ENCODE measurements at places on chromosomes 7 and 10. TPM values are rescaled to one million over a fixed set of nuclear protein-coding genes. Genes with fewer than 3 reads are reported as not detected.
A peak's percentile ranks its signal among the peaks of the same experiment; 100 is the strongest.

DNA sequence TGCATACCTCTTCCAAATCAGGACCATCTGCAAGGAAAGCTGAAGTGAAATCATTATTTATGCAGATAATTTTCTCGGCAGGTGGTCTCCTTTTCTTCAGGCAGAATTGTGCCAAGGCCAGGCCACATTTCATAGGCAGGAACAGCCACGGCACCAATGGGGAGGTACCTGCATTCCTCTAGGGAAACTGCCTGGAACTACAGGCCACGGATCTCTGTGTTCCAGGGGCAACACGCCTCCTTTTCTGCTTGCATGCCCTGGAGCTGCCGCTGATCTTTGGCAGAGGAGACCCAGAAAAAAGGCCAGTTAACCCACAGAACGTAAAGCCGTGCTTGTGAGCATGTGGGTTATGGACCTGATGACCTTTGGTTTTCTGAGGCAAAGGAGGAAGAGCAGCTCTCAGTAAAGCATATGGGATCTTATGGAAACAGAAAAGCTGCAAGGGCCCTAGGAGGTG lies 111.2 kb upstream of the KIAA1217 start:
- no peaks in the 10 kb centered on the region for H3K4me1 ChIP-seq
- no peak overlapping the region for H3K27ac ChIP-seq
- DNase-seq: no peak
- no peak overlapping the region for H3K4me3 ChIP-seq

DNA sequence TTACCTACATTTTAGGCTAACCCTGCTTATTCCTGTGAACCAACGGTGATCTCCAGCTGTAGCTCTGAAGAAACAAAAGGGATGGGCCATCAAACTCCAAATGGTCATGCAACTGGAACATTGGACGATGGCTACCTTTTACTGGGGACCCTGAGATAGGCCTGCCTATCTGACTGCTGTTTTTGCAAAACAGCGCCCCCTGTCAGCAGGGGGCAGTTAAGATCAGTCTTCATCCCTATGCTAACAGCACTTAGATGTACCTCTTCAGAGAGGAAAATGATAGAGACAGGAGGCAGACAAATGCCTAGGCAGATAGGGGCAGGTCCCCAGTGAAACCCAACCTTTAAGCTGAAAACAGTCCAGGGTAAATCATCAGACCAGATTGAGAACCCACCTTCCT lies 1085.4 kb upstream of the SORCS1 start:
- H3K36me3 ChIP-seq: no peaks in the 10 kb centered on the region
- no peaks in the 10 kb centered on the region for H3K4me1 ChIP-seq
- DNase-seq: no peak

- H3K27ac ChIP-seq: no peak overlapping the region
- H3K4me1 ChIP-seq: no peaks in the 10 kb centered on the region
- no peaks in the 10 kb centered on the region for H3K27me3 ChIP-seq
- H3K4me3 ChIP-seq: no peak overlapping the region
- H3K36me3 ChIP-seq: no peaks in the 10 kb centered on the region
Measured at GRCh38 chr7:23586159-23586558, 11.0 kb upstream of the CCDC126 start.

GRCh38 chr7:85022064-85022697 lies 164.7 kb downstream of the SEMA3D start:
- H3K36me3 ChIP-seq: no peaks in the 10 kb centered on the region
- DNase-seq: no peak
- no peak overlapping the region for H3K27ac ChIP-seq

GRCh38 chr10:129927351-129928120 lies 36.5 kb downstream of the EBF3 start:
- DNase-seq: no peak
- no peaks in the 10 kb centered on the region for H3K27me3 ChIP-seq
- no peaks in the 10 kb centered on the region for H3K36me3 ChIP-seq
- H3K27ac ChIP-seq: no peak overlapping the region
- H3K4me1 ChIP-seq: no peaks in the 10 kb centered on the region
- H3K4me3 ChIP-seq: no peak overlapping the region

GRCh38 chr7:69518705-69519077 lies 79.6 kb upstream of the AUTS2 start:
- no peaks in the 10 kb centered on the region for H3K36me3 ChIP-seq
- H3K27me3 ChIP-seq: no peaks in the 10 kb centered on the region
- no peak overlapping the region for H3K27ac ChIP-seq
- no peaks in the 10 kb centered on the region for H3K4me1 ChIP-seq
- no peak overlapping the region for H3K4me3 ChIP-seq
- no peak for DNase-seq

DNA sequence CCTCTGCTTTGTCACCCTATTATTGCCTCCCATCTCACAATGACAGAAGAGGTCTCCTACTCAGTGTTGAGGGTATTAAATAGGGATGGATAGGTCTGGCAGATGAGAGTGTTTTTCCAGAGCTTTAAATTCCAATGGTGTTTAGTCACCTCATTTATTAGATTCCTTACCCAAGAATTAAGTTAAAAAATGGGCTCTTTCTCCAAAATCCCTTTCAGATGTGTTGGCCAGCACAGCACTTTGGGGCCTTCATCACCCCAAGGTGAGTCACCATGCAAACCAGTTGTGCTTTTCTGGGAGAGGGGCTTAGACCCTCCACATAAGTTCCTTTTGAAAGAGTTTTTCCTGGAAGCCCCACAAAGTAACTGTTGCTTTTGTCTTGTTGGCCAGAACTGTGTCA lies 78.4 kb downstream of the CYP26A1 start:
- H3K27ac ChIP-seq: no peak overlapping the region
- no peak overlapping the region for H3K4me3 ChIP-seq
- H3K36me3 ChIP-seq: no peaks in the 10 kb centered on the region
- H3K4me1 ChIP-seq: no peaks in the 10 kb centered on the region
- no peak for DNase-seq

DNA sequence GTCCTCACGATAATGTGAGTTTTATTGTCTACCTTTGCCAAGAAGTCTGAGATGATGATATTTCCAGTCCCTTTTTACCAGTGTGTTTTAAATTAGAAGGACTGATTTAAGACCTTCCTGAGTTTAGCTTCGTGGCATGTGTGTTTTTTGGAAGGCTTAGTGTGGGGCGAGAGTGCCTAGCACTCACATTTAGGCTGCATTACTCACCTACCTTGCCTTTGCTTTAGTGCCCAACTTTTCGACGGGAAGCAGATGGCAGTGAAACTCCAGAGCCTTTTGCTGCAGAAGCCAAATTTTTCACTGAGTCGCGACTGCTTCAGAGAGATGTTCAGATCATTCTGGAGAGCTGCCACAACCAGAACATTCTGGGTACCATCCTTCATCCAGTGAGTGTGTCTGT lies 50.9 kb downstream of the SND1 start:
- H3K27ac ChIP-seq: no peak overlapping the region
- H3K27me3 ChIP-seq: no peaks in the 10 kb centered on the region
- no peak overlapping the region for H3K4me3 ChIP-seq
- H3K36me3 ChIP-seq: peaks cover 6% of the 10 kb centered on the region
- H3K4me1 ChIP-seq: peaks cover 7% of the 10 kb centered on the region

DNA sequence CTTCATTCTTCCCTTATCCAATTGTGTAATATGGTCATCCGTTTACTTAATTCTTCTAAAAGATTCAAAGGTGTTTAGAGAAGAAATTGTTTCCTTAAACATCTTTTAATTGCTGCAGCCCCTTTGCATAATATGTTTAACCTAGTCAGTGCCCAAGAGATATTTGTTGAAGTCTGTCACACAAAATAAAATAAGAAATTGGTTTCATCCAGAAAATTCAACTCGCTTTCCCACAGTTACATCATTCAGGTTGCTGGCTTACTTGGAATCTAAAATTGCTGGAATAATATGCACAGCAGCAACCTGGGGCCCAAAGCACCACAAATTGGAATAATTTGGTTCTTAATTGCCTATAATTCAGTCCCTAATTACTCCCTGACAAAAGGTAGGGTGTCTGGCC lies 155.1 kb upstream of the ETV1 start:
- H3K36me3 ChIP-seq: no peaks in the 10 kb centered on the region
- H3K4me1 ChIP-seq: no peaks in the 10 kb centered on the region
- no peaks in the 10 kb centered on the region for H3K27me3 ChIP-seq
- DNase-seq: no peak
- H3K4me3 ChIP-seq: no peak overlapping the region
- no peak overlapping the region for H3K27ac ChIP-seq

DNA sequence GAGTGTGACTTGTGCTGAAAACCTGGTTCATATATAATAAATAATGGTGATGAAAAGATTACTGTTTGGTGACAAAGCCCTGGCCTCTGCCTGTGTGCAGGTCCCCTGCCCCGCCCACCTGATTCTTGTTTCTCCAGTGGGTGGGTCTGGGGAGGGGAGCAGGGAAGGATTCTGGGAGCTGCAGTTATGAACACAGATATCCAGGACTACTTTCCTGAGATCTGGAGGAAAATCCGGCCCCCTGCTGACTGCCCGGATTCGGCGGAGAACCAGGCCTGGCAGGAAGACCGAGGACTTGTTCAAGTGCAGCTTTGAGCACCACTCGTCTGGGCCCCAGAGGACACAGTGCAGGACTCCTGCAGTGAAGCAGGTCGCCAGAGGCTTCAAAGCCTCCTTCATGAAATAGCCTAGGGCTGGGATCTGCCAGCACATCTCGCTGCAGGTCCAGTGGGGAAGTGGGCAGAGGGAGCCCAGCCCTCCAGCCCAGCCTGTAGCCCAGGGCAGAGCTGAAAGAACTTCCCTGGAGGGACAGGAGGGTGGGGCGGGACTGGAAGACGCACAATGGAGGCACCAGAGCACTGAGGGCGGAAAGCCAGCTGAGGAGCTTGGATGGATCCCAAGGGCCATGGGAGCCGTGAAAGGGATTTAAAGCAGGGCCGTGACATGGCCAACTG lies 7.0 kb downstream of the ATP6V0E2 start:
- DNase-seq: no peak
- H3K27me3 ChIP-seq: no peaks in the 10 kb centered on the region
- peak overlapping the region; percentile 70 for H3K27ac ChIP-seq
- H3K4me3 ChIP-seq: no peak overlapping the region

- H3K27ac ChIP-seq: no peak overlapping the region
- no peaks in the 10 kb centered on the region for H3K27me3 ChIP-seq
- no peak overlapping the region for H3K4me3 ChIP-seq
- no peak for DNase-seq
- no peaks in the 10 kb centered on the region for H3K4me1 ChIP-seq
- H3K36me3 ChIP-seq: no peaks in the 10 kb centered on the region
Measured at GRCh38 chr10:12180221-12180974, 15.3 kb downstream of the NUDT5 start.

DNA sequence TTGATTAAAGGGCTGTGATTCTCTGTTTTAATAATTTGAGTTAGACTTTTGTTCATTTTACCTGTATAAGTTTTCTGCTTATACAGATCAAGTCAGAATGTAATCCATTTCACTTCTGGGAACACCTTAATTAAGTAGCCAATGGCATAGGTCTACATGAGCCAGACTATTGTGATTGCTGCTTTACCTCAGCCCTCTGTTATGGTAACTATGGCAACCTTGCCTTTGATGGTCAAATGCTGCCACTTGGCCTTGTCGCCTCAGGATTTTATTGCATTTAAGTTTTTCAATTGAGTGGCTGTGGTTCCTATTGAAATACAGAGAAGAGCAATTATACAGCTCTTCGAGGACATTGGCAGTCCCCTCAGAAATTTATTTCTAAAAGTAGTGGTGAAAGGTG lies 64.3 kb upstream of the TMEM106B start:
- H3K36me3 ChIP-seq: no peaks in the 10 kb centered on the region
- H3K4me3 ChIP-seq: no peak overlapping the region
- no peaks in the 10 kb centered on the region for H3K27me3 ChIP-seq
- no peak overlapping the region for H3K27ac ChIP-seq

- H3K27me3 ChIP-seq: no peaks in the 10 kb centered on the region
- H3K36me3 ChIP-seq: no peaks in the 10 kb centered on the region
- DNase-seq: no peak
- H3K27ac ChIP-seq: no peak overlapping the region
Measured at GRCh38 chr7:79185605-79186004, 267.9 kb downstream of the MAGI2 start.

- no peaks in the 10 kb centered on the region for H3K4me1 ChIP-seq
- no peaks in the 10 kb centered on the region for H3K27me3 ChIP-seq
- H3K36me3 ChIP-seq: no peaks in the 10 kb centered on the region
- H3K27ac ChIP-seq: no peak overlapping the region
- DNase-seq: no peak
Measured at GRCh38 chr10:97270523-97271154, 21.8 kb downstream of the ARHGAP19 start.

- no peaks in the 10 kb centered on the region for H3K4me1 ChIP-seq
- no peaks in the 10 kb centered on the region for H3K36me3 ChIP-seq
- H3K27ac ChIP-seq: no peak overlapping the region
- H3K27me3 ChIP-seq: no peaks in the 10 kb centered on the region
- DNase-seq: no peak
Measured at GRCh38 chr10:51204701-51205100, 130.4 kb downstream of the PRKG1 start.

- no peak overlapping the region for H3K4me3 ChIP-seq
- H3K36me3 ChIP-seq: no peaks in the 10 kb centered on the region
- no peaks in the 10 kb centered on the region for H3K4me1 ChIP-seq
- H3K27me3 ChIP-seq: no peaks in the 10 kb centered on the region
- no peak overlapping the region for H3K27ac ChIP-seq
Measured at GRCh38 chr7:130022623-130023175, 28.5 kb downstream of the ZC3HC1 start.

DNA sequence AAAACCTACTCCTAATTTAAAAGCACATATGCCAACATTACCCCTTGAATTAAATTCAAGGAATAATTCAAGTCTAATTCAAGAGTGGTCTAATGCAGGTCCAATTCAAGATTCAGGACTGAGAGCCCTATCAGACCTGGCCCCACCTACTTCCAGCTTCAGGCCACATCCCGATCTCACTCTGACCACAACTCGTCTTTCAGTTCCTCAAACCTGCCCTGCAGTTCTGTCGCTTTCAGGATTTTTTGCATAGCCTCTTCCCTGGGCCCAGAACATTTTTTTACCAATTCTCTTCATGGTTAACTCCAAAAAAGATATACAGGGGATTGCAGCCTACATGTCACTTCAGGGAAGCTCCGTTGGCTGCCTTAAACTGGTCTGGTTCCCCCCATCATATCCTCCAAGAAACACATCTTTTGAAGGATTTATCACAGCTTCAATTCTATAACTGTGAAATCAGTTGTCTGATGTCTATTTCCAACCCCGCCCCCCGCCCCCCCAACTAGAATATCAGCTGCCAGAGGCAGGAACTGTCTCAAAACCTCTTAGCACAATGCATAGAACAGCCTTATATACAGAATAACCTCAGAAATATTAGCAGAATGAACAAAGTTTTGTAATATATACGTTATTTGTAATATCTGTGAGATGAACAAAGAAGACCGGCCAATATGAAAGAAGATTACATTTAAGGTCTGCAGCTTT lies 20.8 kb downstream of the CCDC6 start:
- no peak for DNase-seq
- H3K36me3 ChIP-seq: no peaks in the 10 kb centered on the region
- peaks cover 40% of the 10 kb centered on the region for H3K4me1 ChIP-seq
- H3K4me3 ChIP-seq: no peak overlapping the region

- H3K4me3 ChIP-seq: no peak overlapping the region
- H3K4me1 ChIP-seq: peaks cover 17% of the 10 kb centered on the region
- no peaks in the 10 kb centered on the region for H3K36me3 ChIP-seq
- no peak for DNase-seq
- peak overlapping the region; percentile 55 for H3K27ac ChIP-seq
Measured at GRCh38 chr10:73907841-73908517, 3.0 kb upstream of the PLAU start.

MKX gene
- total RNA-seq: 0.33 TPM

NUTM2D gene
- total RNA-seq: 6.5 TPM

CYP3A4 gene
- 267 TPM for total RNA-seq

CCDC3 gene
- total RNA-seq: 17.1 TPM

Measured in body of pancreas (tissue), 4 donors.